Breast epithelium (tissue), 4 donors: ENCODE measurements at places on chromosomes 7 and 10.

DNA sequence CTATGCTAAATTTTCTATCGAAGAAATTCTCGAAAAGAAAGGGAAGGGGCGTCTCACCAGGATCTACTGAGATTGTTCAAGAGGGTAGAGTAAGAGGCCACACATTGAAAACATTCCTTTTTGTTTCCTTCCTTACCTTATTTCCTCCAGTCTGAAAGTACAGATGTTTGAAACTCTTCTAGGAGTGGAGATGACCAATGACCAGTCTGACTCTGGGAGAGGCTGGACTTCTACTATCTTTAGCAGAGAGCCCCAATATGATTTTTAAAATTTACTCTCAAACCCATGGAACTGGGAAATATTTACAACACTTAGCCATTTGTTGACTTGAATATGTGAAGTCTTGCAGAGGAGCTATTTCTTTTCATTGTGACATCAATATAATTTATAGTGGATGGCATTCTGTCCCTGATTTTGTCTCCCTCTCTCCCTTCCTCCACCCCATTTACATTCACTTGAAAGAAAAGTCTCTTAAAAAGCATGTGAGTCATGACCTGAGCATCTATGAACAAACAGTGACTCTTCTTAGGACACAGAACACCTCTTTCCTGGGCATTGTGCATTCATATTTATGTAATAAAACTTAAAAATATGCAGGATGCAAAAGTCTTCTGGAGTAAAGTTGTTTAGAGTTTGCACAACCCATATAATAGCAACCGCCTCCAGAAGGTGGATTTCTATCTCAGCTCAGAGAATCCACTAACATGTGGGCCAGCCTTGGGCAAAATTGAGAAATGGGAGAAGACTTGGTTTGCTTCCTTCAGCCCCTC, 31.2 kb upstream of the BMPER start:
- DNase-seq, result no peak

DNA sequence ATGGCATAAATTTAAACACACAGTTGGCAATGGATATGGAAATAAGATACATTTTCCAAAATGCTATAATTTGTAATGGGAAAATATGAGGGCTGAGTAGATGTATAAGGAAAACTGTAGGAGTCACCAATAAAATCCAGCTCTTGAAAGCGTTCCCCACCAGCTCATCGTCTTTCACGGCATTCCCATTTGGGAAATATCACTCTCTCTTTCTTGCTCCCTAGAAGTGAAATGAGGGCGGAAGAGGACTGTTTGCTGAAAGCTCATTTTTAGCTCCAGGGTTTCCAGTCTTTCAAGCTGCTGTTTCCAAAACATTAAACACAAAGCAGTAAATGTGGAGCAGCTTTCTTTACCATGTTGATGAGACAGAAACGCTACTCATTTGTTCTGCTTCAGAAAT, 104.6 kb upstream of the SFMBT2 start:
- DNase-seq, result no peak

- no peak for DNase-seq
Observed at GRCh38 chr7:4135301-4135700, 546.8 kb upstream of the FOXK1 start.

DNA sequence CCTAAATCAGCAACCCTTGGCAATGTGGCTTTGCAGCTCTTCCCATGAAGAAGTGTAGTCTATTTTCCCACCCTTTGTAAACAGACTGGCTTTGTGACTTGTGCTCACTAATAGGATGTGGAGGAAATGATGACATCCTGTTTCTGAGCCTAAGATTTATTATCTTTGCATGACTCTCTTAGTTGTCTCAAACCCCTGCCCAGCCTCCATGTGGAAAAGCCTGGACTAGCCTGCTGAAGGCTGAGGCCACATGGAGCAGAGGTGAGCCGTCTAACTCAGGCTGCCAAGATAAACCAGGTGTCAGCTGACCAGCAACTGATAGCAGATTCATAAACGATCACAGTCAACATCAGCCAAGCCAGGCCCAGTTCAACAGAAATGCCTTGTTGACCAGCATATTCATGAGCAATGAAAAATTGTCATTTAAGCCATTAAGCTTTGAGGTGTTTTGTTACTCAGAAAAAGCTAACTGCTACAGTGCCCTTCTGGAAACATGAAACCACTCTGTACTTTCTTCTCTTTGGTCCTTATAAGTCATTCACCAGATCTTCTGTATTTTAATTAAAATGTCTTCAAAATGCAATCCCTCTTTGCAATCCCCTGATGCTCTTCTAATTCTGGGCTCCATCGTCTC, 586.3 kb upstream of the ANKRD30A start:
- DNase-seq, result no peak

DNA sequence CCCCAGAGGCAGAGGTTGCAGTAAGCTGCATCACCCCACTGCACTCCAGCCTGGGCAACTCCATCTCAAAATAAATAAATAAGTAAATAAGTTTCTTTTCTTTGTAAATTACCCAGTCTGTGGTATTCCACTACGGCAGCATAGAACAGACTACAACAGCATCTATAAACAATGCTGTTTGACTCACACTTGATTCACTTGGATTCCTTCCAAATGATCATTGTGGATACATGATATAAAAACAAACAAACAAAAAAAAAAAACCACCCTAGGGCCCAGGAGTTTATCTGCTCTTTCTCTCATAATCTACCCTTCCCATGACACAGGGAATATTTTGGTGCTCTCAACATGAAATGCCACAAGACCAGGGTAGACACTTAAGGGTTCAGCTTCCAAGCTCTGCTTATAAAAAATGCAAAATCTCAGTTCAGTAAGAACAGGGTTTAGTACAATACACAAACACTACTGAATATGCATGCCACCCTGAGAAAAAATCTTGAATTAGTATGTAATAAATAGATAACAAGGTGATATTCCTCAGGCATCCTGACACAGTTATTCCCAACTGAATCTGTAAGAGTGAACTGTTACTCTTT, 200.9 kb downstream of the FAM107B start:
- DNase-seq, result no peak

GRCh38 chr7:81161451-81162075, 242.7 kb upstream of the SEMA3C start:
- DNase-seq, result no peak

- no peak for DNase-seq
Observed at GRCh38 chr10:91108820-91109219, 111.6 kb upstream of the PCGF5 start.

- no peak for DNase-seq
Observed at GRCh38 chr7:64643566-64643965, 22.4 kb upstream of the ZNF107 start.

DNA sequence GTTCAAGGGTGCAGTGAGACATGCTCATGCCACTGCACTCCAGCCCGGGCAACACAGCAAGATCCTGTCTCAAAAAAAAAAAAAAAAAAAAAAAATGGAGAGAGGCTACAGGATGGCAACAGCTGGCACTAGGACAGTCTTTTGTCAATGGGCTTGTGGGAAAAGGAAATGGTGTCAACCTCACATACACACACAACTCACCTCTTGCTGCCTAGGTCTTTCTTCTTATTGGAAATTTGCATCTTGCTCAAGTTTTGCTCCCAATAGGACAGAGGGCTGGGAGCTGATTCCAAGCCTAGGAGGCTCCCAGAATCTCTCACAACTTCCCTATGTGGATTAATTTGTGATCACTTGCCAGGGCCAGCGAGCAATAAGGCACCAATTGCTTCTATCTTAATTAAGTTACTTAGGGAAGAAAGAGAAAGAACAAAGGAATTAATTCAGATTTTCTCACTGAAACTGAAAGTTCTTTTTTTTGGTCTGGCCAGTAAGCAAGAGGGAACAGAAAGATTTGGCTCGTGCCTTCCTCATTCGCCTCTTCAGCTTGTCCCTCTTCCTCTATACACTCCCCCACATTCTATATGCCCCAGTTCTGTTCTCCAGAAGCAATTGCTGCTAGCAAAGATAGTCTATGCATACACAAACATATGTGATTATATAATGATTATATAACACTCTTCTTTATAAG, 33.8 kb downstream of the MAP3K8 start:
- no peak for DNase-seq

- DNase-seq, result peak; percentile 72
Observed at GRCh38 chr7:112770051-112770450, 20.1 kb downstream of the TMEM168 start.

GRCh38 chr10:103231047-103231551, 14.6 kb upstream of the RPEL1 start:
- DNase-seq, result peak; percentile 32

DNA sequence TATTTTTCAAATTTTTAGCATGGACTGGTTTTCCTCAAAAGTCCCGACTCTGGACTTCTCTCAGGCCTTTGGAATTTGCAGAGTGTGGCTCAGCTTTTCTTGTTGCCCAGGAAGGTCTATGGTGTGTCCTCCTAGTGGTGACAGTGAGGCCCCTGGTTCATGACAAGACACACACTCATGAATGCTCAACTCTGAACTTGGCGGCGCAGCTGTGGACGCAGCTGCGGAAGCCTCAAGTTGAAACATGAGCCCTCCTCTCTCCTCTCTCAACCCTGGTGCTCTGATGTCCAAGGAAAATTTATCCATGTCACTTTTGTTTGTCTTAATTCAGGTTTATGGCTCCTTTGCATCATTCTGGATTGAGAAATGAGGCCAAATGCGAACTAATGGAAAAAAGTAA, 183.9 kb downstream of the HECW1 start:
- DNase-seq, result no peak

DNA sequence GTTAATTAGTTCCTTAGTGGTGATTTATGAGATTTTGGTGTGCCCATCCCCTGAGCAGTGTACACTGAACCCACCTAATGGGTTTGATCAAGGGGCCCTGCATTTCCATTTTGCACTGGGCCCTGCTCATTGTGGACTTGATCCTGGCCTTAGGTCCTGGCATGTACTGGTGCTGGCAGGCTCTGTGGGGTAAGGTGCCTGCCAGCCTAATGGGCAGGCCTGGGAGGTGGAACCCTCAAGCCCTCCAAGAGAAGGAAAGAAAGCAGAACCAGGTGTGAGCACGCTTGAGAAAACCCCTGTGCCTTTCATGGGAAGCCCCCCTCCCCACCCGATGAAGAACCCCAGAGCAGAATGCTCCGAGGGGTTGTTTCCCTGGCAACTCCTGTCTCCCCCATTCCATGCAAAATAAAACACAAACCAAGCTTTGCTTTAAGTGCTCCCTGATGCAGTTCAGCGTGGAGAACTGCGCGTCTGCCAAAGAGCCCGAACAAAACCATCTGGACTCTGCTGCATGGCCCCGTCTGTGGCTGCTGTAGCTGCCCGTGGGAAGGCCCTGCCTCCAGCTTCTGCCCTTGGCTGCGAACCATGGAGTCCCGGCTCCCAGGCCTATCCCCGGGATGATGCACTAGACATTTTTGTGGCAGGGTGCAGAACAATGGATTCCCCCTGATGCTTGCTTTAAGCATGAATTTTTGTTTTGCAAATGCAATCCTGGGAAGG, 123.3 kb downstream of the PRPF18 start:
- no peak for DNase-seq

- peak; percentile 43 for DNase-seq
Observed at GRCh38 chr7:28405662-28406061, 6.7 kb upstream of the CREB5 start.

GRCh38 chr10:42556931-42557330, 81.4 kb downstream of the ZNF33B start:
- no peak for DNase-seq

DNA sequence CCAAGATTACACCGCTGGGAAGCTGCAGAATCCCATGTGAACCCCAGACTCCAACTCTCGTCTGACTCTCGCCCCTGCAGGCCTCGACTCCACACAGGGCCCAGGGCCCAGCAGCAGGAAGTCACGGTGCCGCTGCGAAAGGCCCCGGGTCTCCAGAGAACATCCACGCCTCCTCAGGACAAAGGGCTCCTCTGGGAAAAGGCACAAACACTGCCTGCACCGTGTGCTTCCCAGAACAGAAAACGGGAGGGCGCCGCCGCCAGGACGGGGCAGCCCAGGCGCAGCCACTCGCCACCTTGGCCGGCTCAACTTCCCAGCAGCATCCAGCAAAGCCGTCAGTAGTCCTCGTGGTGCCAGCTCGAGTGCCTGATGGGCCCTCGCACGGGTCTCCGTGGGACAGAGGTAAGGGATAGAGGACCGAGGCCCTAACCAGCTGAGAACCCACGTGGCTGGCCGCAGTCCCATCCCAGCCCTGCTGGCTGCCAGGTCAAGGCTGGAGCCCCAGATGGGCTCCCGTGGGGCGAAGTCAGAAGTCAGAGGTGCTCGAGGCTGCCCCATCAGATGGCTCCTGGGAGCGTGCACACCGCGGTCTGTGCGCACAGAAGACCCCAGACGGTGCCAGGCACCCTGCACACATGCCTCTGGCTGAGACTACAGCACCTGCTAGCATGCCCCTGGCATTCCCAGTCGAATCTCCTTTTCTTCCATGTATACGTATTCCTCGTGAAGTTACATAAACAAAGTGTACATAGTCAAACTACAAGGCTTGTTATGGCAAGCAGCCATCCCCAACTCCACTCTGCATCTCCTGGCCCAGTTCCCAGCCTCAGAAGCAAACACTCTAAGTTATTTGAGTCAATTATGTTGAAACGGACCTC, 60.2 kb downstream of the MAD1L1 start:
- peak; percentile 67 for DNase-seq

GRCh38 chr10:1461016-1461415, 276.3 kb downstream of the ADARB2 start:
- DNase-seq, result no peak
